ENCODE measurements at places on chromosomes 12 and 14. TPM values are rescaled to one million over a fixed set of nuclear protein-coding genes. Genes with fewer than 3 reads are reported as not detected.

The TAS2R9 gene
- not detected for polyA plus RNA-seq

The SLC25A47 gene
- not detected for polyA plus RNA-seq

The CCNT1 gene
- 14.9 TPM for polyA plus RNA-seq

The PMCH gene
- not detected for polyA plus RNA-seq

The RNASE2 gene
- 0.45 TPM for polyA plus RNA-seq

The LBHD2 gene
- polyA plus RNA-seq, result not detected

The CLEC6A gene
- not detected for polyA plus RNA-seq

The LRP1-AS gene
- polyA plus RNA-seq, result not detected

The PCED1B gene
- polyA plus RNA-seq, result 34.0 TPM

The GSG1 gene
- not detected for polyA plus RNA-seq

The OTUB2 gene
- 0.19 TPM for polyA plus RNA-seq

The CLEC9A gene
- not detected for polyA plus RNA-seq

Data from IgD-negative memory B cell (primary cell).